ENCODE measurements at places on chromosomes 5 and 9. TPM values are rescaled to one million over a fixed set of nuclear protein-coding genes. Genes with fewer than 3 reads are reported as not detected.

GRCh38 chr5:171481571-171482433 is 62.4 kb downstream of the FGF18 start:
- H3K4me1 ChIP-seq: no peaks in the 10 kb centered on the region
- DNase-seq: no peak
- H3K4me3 ChIP-seq: no peak overlapping the region
- no peak overlapping the region for H3K27ac ChIP-seq

Gene ANKRD18B
- 2.0 TPM for total RNA-seq

- no peak overlapping the region for H3K4me3 ChIP-seq
- DNase-seq: no peak
- H3K27ac ChIP-seq: no peak overlapping the region
- H3K27me3 ChIP-seq: no peaks in the 10 kb centered on the region
Measured at GRCh38 chr5:52692039-52692438, 95.7 kb upstream of the ITGA1 start.

- H3K4me1 ChIP-seq: no peaks in the 10 kb centered on the region
- H3K27ac ChIP-seq: no peak overlapping the region
- H3K36me3 ChIP-seq: peaks cover 44% of the 10 kb centered on the region
- no peaks in the 10 kb centered on the region for H3K27me3 ChIP-seq
- DNase-seq: no peak
Measured at GRCh38 chr5:7894860-7895259, 25.9 kb downstream of the MTRR start.

- no peaks in the 10 kb centered on the region for H3K27me3 ChIP-seq
- no peak overlapping the region for H3K4me3 ChIP-seq
- peaks cover 4% of the 10 kb centered on the region for H3K4me1 ChIP-seq
Measured at GRCh38 chr9:85521371-85522197, 220.2 kb downstream of the AGTPBP1 start.

- no peak for DNase-seq
- no peaks in the 10 kb centered on the region for H3K4me1 ChIP-seq
- H3K36me3 ChIP-seq: no peaks in the 10 kb centered on the region
- no peak overlapping the region for H3K4me3 ChIP-seq
Measured at GRCh38 chr9:17962747-17963146, 383.9 kb downstream of the SH3GL2 start.

- peaks cover 5% of the 10 kb centered on the region for H3K36me3 ChIP-seq
- H3K27ac ChIP-seq: no peak overlapping the region
- H3K4me3 ChIP-seq: no peak overlapping the region
- peaks cover 10% of the 10 kb centered on the region for H3K4me1 ChIP-seq
Measured at GRCh38 chr9:93111001-93111370, 15.0 kb downstream of the CARD19 start.

Gene ESM1
- not detected for total RNA-seq

- no peak overlapping the region for H3K27ac ChIP-seq
- DNase-seq: no peak
- H3K4me3 ChIP-seq: no peak overlapping the region
- no peaks in the 10 kb centered on the region for H3K36me3 ChIP-seq
- H3K27me3 ChIP-seq: no peaks in the 10 kb centered on the region
Measured at GRCh38 chr5:134642931-134643530, 5.6 kb upstream of the SEC24A start.

- DNase-seq: peak; percentile 58
- H3K4me1 ChIP-seq: peaks cover 82% of the 10 kb centered on the region
- no peaks in the 10 kb centered on the region for H3K27me3 ChIP-seq
- H3K36me3 ChIP-seq: no peaks in the 10 kb centered on the region
- H3K27ac ChIP-seq: peak overlapping the region; percentile 95
- no peak overlapping the region for H3K4me3 ChIP-seq
Measured at GRCh38 chr9:121288673-121289025, 20.7 kb downstream of the GSN start.

DNA sequence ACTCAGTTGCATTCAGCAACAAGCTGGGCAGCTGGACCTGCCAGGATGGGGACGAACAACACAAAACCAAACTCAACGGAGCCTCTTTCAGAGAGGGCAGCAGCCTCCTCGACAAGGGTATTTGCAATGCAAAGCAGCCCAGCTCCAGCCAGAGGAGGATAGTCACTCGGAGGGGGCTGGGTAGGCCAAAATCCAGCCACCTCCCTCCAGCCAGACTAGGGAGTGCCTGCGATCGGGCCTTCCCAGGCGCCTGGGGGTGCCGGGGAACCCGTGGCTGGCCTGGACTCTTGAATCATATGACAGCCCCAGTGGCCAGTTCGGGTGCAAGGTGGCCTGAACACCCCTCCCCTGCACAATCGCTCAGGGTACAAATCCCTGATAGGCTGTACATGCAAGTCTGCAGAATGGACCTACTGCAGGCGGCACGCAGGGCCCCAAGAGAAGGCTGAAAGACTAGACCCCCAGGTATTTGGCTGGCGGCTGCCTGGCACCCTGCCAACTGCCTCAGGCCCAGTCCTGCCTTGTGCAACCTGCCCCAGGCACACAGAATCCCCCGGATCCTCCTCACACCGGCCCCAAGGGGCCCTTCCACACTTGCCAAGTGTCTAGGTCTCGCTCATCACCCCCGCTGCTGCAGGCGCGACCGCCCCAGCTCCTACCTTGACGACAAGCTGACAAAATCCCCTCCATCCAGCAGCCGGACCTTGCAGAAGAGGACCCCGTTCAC is 1.3 kb downstream of the EEIG1 start:
- DNase-seq: peak; percentile 56
- no peaks in the 10 kb centered on the region for H3K36me3 ChIP-seq
- peak overlapping the region; percentile 87 for H3K27ac ChIP-seq
- H3K4me3 ChIP-seq: peak overlapping the region; percentile 69
- no peaks in the 10 kb centered on the region for H3K27me3 ChIP-seq
- peaks cover 59% of the 10 kb centered on the region for H3K4me1 ChIP-seq

Gene NUTM2G
- total RNA-seq: not detected

DNA sequence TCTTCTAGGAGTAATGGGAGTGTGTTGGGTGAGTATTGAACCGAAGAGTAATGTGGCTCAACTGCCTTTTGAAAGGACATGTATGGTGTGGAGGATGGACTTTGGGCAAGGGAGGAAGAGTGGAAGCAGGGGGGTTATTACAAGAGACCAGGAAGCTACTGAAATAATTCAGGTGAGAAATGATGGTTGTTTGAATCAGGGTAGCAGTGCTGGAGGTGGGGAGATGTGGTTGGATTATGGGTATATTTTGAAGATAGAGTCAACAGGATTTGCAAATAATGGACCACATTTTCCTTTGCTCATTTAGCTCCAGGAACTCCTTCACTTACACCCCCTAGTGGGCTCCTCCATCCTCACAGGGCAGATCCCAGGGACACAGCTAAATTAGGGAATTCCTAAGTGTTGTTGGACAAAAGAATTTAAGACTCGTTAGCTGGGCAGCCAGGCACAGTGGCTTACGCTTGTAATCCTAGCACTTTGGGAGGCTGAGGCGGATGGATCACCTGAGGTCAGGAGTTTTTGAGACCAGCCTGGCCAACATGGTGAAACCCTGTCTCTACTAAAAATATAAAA is 1.2 kb upstream of the SLC4A9 start:
- DNase-seq: no peak
- no peak overlapping the region for H3K4me3 ChIP-seq
- peaks cover 10% of the 10 kb centered on the region for H3K4me1 ChIP-seq
- no peaks in the 10 kb centered on the region for H3K36me3 ChIP-seq

GRCh38 chr9:38682713-38683112 is 37.2 kb downstream of the FAM240B start:
- no peaks in the 10 kb centered on the region for H3K27me3 ChIP-seq
- H3K4me1 ChIP-seq: peaks cover 13% of the 10 kb centered on the region
- no peak overlapping the region for H3K27ac ChIP-seq
- no peak overlapping the region for H3K4me3 ChIP-seq

Gene LRRC14B
- not detected for total RNA-seq

- H3K4me3 ChIP-seq: no peak overlapping the region
- peak overlapping the region; percentile 86 for H3K27ac ChIP-seq
- no peaks in the 10 kb centered on the region for H3K36me3 ChIP-seq
- DNase-seq: peak; percentile 85
- peaks cover 41% of the 10 kb centered on the region for H3K4me1 ChIP-seq
Measured at GRCh38 chr5:150409638-150410523, 2.8 kb downstream of the CD74 start.

- DNase-seq: no peak
- no peak overlapping the region for H3K27ac ChIP-seq
- H3K36me3 ChIP-seq: no peaks in the 10 kb centered on the region
- no peak overlapping the region for H3K4me3 ChIP-seq
- no peaks in the 10 kb centered on the region for H3K27me3 ChIP-seq
Measured at GRCh38 chr5:12392246-12392645, 488.0 kb upstream of the CTNND2 start.

Gene FRMD3
- 17.4 TPM for total RNA-seq

DNA sequence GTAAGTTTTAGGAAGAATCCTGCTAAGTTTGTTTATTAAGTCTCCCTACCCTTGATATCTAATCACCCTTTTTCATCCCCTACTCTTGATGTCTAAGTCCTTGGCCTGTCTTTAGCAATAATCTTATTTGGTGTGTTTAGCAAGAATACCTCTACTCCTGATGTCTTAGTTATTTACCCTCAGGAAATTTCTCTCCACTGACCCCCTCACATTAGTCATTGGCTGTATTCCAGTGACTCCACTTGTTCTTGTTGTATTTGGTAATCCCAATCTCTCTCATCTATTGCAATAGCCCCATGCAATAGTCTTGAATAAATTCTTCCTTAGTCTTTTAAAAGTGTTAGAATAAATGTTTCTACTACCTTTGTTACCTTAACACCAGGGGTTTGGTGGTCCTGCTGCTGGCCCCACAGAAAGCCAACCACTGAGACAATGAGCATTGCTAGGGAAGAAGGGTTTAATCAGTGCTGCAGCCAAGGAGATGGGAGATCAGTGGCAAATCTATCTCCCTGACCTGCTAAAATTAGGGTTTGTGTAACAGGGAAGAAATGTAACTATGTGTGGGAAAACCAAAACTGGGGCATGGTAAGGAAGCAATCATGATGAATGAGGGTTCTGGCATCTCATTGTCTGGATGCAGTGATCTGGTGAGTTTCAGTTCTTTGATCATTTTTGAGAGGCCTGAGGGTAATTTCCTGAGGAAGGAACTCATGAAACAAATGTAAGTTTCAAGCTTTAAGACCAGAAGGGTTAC is 236.4 kb upstream of the DAB2 start:
- no peak overlapping the region for H3K27ac ChIP-seq
- H3K4me3 ChIP-seq: no peak overlapping the region
- DNase-seq: no peak
- no peaks in the 10 kb centered on the region for H3K36me3 ChIP-seq
- H3K4me1 ChIP-seq: no peaks in the 10 kb centered on the region

Gene IFNB1
- not detected for total RNA-seq

DNA sequence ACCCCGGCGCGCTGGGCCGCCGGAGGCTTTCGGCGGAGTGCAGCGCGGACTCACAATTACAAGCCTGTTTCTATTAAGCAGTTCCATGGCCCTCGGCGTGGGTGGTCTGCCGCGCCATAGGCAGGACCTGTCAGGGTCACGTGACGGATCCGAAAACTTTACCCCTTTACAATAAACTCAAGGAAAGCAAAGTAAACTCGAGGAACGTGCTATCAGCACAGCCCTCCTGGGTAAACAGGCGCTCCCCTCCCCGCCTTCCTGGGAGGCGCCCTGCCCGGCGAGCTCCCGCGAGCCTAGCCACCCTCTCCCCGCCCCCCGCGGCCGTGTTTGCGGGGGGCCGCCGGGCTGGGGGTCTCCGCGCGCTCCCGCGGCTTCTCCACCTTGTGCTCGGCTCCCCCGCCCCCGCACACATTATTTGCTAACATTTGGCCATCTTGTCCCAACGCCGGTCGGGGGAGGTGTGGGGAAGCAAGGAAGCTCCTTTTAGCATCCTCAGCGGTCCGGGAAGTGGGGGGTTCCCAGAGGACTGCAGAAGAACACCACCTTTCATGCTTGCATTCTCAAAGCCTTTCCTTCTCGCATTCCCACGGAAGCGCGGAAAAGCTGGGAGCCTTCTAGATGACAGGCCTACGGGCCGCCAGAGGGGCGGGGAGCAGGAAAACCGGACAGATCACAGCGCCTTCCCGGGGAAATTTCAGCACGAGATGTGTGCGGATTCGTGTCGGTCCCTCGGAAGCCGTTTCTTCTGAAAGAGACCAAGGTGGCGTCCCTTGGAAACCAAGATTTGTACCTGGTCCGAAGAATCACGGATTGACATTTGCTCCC is at the start of gene PTCH1:
Gene PTCH1 (minus strand): TSS at position 238 of the 825 bp plus-strand sequence.
- H3K4me1 ChIP-seq: peaks cover 9% of the 10 kb centered on the region
- peak; percentile 48 for DNase-seq
- no peak within 1 kb of the TSS for H3K27ac ChIP-seq

GRCh38 chr5:17411436-17412402 is 86.3 kb upstream of the TAF11L2 start:
- H3K4me3 ChIP-seq: no peak overlapping the region
- H3K27me3 ChIP-seq: no peaks in the 10 kb centered on the region
- DNase-seq: no peak
- H3K27ac ChIP-seq: no peak overlapping the region
- H3K4me1 ChIP-seq: peaks cover 9% of the 10 kb centered on the region

- H3K27ac ChIP-seq: no peak overlapping the region
- no peak overlapping the region for H3K4me3 ChIP-seq
- DNase-seq: no peak
- no peaks in the 10 kb centered on the region for H3K4me1 ChIP-seq
- H3K36me3 ChIP-seq: no peaks in the 10 kb centered on the region
- no peaks in the 10 kb centered on the region for H3K27me3 ChIP-seq
Measured at GRCh38 chr9:86246752-86247161, 12.7 kb downstream of the C9orf153 start.

Gene PCDHA11
- 2.1 TPM for total RNA-seq

Gene CCDC107
- total RNA-seq: 31.6 TPM

- no peak for DNase-seq
- no peaks in the 10 kb centered on the region for H3K27me3 ChIP-seq
- H3K4me3 ChIP-seq: no peak overlapping the region
- no peak overlapping the region for H3K27ac ChIP-seq
- no peaks in the 10 kb centered on the region for H3K36me3 ChIP-seq
Measured at GRCh38 chr9:127020036-127020801, 102.2 kb downstream of the ANGPTL2 start.

Gene ACTBL2
- not detected for total RNA-seq

- DNase-seq: no peak
- H3K36me3 ChIP-seq: no peaks in the 10 kb centered on the region
- no peaks in the 10 kb centered on the region for H3K27me3 ChIP-seq
- no peaks in the 10 kb centered on the region for H3K4me1 ChIP-seq
- H3K27ac ChIP-seq: no peak overlapping the region
Measured at GRCh38 chr5:75048457-75048953, 3.9 kb downstream of the GCNT4 start.

Gene BTNL8
- total RNA-seq: 7.1 TPM

Gene REEP5
- 300 TPM for total RNA-seq

GRCh38 chr9:9670454-9670853 is 942.3 kb downstream of the PTPRD start:
- no peak overlapping the region for H3K4me3 ChIP-seq
- no peaks in the 10 kb centered on the region for H3K27me3 ChIP-seq
- H3K36me3 ChIP-seq: no peaks in the 10 kb centered on the region

GRCh38 chr9:23821375-23822181 is 4.5 kb downstream of the ELAVL2 start:
- H3K36me3 ChIP-seq: no peaks in the 10 kb centered on the region
- H3K27me3 ChIP-seq: peaks cover 28% of the 10 kb centered on the region
- no peak overlapping the region for H3K4me3 ChIP-seq

GRCh38 chr5:79837761-79838551 is 148.3 kb downstream of the CMYA5 start:
- no peaks in the 10 kb centered on the region for H3K36me3 ChIP-seq
- no peaks in the 10 kb centered on the region for H3K27me3 ChIP-seq
- no peak overlapping the region for H3K27ac ChIP-seq
- H3K4me3 ChIP-seq: no peak overlapping the region

- no peak for DNase-seq
- H3K4me3 ChIP-seq: no peak overlapping the region
- H3K27ac ChIP-seq: no peak overlapping the region
- no peaks in the 10 kb centered on the region for H3K36me3 ChIP-seq
- H3K4me1 ChIP-seq: no peaks in the 10 kb centered on the region
Measured at GRCh38 chr5:9324348-9325077, 221.4 kb downstream of the SEMA5A start.

GRCh38 chr5:138033907-138034306 is 1.0 kb upstream of the FAM13B start:
- H3K4me3 ChIP-seq: no peak overlapping the region
- no peaks in the 10 kb centered on the region for H3K27me3 ChIP-seq
- no peak overlapping the region for H3K27ac ChIP-seq
- no peaks in the 10 kb centered on the region for H3K36me3 ChIP-seq
